ENCODE measurements at places on chromosomes 1 and 21.

DNA sequence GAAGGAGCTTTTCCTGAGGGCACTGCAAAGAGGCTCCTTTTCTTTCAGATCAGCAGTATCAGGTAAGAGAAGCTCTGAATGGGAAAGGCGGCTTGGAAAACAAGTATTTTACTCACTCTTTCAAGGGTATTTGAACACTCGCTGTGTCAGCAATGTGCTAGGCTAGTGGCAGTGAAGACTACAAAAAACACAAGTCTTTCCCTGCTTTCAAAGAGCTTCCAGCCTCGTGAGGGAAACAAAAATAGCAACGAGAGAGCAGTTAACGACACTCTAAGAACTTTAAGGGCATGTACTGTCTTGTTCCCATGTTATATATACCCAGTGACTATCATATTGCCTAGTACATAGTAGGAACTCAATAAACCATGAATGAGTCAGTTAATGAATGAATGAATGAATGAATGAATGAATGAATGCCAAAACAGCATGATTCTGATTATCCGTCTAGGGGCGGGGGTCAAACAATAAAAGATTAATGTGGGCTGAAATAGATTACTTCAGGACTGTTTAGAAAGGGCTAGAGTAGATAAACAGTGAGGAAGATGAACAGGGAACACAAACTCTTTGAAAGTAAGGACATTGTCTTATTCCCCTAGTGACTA, 14.2 kb upstream of the MCOLN3 start:
- no peak for DNase-seq

DNA sequence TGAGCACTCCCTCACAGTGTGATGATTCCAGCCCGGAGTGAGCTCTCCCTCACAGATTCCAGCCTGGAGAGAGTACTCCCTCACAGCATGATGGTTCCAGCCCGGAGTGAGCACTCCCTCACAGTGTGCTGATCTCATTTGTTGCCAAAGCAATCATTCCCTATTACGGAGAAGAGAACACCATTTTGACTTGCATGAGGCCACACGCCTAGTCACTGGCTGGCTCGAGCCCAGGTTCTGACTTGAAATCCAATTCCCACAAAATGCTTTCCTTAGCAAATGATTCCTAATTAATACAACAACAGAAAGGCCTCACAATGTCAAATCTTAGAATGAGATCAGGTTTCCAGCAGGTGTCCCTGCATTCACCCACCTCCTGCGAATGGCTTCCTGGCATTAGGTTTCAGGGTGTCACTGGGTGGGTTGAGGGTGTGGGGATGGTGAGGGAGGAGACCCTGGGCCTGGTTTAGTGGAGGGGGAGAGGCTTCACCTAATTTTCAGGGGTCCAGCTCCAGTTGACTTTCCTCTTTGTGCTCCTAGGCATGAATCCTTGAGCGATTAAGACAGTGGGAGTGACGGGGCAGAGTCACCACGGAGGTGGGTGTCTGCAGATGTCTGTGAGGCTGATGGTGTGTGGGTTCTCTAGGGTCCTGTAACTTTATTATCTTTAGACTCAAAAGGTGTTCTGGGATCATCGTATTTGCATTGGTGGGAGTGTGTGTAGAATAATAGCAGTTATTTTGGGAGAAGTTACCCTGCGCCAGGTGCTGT, 158.5 kb downstream of the KCNJ6 start:
- no peak for DNase-seq

- DNase-seq = no peak
These were observed 144.0 kb upstream of the NRIP1 start for GRCh38 chr21:15208786-15209185.

GRCh38 chr1:15714406-15715136, 21.5 kb upstream of the SLC25A34 start:
- DNase-seq = no peak

GRCh38 chr1:82870332-82870731, 1069.6 kb downstream of the ADGRL2 start:
- DNase-seq = no peak

DNA sequence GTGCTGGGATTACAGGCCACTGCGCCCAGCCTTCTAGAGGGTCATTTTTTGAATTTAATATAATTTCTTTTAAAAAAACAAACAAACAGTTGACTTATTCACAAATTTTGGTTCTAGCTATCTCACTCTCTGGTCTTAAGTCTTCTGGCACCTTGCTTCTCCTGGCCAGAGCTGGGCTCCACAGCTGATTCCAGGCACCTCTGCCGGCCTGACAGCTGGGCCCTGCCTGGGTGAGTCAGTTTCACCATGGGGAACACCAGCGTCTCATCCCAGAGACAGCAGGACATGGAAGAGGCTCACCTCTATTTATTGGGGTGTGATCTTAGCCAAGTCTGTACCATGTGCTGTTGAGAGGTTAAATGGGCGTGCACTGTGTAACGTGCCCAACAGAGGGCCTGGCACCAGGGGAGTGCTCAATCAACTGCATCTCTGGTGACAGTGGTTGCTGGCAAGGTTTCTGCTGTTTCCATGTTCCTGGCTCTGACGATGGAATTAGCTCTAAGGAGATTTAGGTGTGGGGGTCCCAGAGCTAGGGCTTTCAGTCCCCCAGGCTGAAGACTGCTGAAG, 956 bp downstream of the CPLANE2 start:
- peak; percentile 16 for DNase-seq

DNA sequence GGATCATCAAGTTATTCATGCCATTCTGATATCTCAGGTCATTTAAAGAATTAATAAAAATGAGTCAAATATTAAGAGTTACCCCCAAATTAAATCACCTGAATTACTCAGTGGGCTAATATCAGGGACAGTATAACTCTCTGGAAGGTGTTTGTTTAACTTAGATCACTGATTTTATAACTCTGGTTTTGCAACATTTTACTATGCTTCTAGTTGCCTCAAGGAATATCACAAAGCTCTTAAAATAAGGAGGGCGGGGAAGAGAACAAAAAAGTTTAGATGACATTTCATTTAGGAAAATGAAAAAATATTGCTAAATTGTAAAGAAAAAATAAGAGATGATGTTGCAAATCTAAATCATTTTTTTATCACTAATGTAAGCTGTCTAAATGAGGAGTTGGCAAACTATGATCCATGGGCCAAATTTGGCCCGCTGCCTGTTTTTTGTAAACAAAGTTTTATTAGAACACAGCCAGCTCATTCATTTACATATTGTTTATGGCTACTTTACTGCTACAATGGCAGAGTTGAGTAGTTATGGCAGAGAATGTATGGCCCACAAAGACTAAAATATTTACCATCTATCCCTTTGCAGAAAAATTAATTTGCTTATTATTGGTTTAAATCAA, 31.9 kb upstream of the SLC19A2 start:
- no peak for DNase-seq

DNA sequence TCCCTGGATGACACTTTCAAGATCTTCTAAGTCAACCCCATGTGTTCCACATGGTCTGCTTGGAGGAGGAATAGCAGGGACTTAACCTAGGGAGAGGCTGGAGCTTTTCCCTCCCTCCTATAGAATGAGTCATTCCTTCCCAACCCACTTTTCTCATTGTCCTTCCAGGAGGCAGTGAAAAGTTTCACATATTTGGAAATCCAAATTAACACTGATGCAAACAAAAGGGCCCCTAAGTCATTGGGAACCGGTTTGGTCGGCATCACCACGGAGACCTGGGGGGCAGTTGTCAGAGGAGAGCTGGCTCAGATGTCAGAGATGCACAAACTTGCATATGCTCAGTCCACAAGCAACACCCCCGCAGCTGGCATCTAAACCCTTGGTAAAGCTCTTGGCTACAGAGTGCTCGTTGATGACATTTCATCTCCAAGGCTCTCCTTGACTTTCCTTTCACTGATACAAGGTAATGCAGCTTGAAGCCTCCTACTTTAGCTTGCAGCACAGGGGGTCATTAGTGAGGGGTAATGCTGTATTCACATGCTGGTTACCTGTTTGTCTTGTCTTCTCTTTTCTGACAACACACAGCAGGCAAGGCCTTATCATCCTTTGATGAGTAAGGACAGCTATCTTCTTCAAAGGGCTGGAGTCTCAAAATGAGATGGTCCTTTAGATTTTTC, 12.3 kb upstream of the LRRC8D start:
- DNase-seq = no peak

Measured in activated CD4-positive, CD25-positive, alpha-beta regulatory T cell treated with anti-CD3 and anti-CD28 coated beads, Interleukin-2, amount 50 U/mL, for 16 hours (primary cell).